Fibroblast of lung (primary cell): ENCODE measurements at places on chromosomes 6 and 20. TPM values are rescaled to one million over a fixed set of nuclear protein-coding genes. Genes with fewer than 3 reads are reported as not detected.

- peak; percentile 9 for DNase-seq
These were observed 520 bp downstream of the SLC24A3 start for GRCh38 chr20:19212821-19213502.

DNA sequence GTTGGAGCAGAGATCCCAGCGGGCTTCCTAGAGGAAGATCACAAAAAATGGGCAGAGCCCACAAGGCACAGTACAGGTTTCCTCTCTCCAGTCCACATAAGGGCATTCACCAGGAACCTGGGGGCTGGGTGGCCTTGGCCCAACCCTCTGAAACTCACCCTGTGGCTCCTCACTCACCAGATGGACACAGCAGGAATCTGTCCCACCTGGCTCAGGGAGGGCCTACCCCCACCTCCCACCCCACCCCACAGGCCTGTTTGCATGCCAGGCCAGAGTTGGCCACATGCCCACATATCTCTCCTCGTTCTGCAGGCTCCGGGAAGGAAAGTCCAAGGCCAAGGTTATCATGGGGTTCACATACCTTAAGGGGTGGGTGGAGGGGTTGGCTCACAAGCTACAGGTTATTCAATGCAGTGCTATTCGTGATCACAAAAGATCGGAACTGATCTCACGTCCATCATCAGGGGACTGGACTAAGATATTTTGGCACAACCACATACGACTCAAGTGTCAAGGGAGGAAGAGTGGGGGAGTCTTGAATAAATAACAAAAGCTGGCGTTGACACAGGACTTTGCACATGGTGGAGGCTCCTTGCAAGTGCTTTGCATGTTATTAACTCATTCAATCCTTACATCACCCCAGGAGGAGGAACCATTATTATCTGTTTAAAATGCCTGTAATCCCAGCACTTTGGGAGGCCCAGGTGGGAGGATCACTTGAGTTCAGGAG is 13.0 kb downstream of the RIPOR3 start:
- peak; percentile 43 for DNase-seq

- DNase-seq = no peak
These were observed 56.4 kb upstream of the TTPAL start for GRCh38 chr20:44419131-44419844.

GRCh38 chr6:108742041-108742440 is 106.2 kb upstream of the ARMC2 start:
- no peak for DNase-seq

- no peak for DNase-seq
These were observed 88.3 kb upstream of the SLC22A23 start for GRCh38 chr6:3545156-3545555.

- DNase-seq = peak; percentile 55
These were observed 803 bp upstream of the ADGRG6 start for GRCh38 chr6:142300758-142301650.

- DNase-seq = no peak
These were observed 37.2 kb downstream of the AFDN start for GRCh38 chr6:167863897-167864296.

GRCh38 chr20:63471981-63472831 is at the start of gene KCNQ2:
TSS of gene KCNQ2 (minus strand) at chr20:63472655. CDS start at chr20:63472463, 192 bp downstream.
- DNase-seq = no peak

- DNase-seq = no peak
These were observed 65.3 kb downstream of the ADGRG6 start for GRCh38 chr6:142367061-142367460.

DNA sequence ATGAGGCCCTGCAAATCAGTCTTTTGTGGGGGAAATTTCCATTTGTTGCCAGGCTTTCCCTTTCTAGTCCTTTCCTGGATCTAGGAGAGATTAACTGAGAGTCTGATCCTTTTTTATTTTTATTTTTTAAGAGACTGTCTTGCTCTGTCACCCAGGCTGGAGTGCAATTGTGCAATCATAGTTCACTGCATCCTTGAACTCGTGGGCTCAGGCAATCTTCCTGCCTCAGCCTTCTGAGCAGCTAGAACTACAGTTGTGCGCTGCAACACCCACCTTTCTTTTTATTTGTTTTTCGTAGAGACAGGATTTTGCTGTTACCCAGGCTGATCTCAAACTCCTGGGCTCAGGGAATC is 22.9 kb downstream of the OR2B2 start:
- DNase-seq = peak; percentile 11

DNA sequence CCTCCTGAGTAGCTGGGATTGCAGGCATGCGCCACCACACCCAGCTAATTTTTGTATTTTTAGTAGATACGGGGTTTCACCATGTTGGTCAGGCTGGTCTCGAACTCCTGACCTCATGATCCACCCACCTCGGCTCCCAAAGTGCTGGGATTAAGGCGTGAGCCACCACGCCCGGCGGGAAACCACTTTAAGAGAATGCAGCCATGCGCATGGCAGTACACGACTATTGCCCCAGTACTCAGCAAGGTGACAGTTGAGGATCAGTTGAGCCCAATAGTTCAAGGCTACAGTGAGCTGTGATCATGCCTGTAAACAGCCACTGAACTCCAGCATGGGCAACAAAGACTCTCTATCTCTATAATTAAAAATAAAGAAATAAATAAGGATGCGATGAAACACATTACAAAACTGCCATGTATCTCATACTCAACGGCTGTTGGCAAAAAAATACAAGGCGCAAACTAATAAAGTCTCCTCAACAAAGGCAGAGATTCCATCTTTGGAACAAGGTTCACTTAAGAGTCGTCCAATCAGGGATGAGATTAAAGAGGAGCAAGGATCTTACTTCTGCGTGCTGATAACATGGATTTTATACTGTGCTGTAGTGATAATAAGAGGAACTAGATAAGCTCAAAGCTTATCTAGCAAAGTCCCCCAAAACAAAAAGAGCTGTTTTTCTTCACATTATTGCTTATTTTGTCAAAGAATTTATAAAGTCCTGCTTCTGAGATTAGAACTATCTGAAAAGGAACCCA is 51.1 kb downstream of the STAU1 start:
- DNase-seq = no peak

- peak; percentile 72 for DNase-seq
These were observed 6.7 kb downstream of the MCUR1 start for GRCh38 chr6:13807696-13808095.

DNA sequence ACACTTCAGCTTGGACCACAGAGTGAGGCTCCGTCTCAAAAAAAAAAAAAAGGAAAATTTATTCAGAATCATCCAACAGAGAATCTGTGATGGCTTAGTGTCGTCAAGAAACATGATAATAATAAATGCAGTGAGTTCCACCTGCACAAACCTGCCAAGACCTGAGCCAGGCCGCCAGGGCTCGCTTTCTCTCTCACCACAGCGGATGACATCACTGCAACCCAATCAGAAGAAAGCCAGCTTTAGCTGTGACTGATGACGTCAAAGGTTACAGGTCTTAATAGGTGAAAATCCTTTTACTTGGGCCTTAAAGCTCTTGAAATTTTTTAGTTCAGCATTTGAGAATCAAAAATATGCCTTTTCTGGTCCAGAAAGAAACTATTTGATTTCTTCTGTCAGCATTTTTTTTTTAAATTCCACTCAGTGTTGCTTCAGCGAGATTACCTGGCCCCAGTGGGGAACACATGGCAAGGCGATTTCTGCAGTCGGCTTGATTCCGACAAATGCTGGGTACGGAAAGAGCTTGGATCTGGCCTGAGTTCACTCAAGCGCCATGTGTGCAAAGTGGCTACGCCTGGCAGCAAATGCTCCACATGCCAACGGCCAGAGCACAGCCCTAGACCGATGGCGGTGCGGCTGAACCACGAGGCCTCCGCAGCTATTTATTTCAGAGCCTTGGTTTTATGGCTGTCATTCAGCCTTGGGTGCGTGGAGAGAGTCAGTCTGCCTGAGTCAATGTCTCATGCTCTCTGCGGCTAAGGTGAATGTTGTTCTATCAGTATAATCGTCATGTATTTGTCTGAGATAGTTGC is 105.7 kb upstream of the QKI start:
- DNase-seq = no peak

DNA sequence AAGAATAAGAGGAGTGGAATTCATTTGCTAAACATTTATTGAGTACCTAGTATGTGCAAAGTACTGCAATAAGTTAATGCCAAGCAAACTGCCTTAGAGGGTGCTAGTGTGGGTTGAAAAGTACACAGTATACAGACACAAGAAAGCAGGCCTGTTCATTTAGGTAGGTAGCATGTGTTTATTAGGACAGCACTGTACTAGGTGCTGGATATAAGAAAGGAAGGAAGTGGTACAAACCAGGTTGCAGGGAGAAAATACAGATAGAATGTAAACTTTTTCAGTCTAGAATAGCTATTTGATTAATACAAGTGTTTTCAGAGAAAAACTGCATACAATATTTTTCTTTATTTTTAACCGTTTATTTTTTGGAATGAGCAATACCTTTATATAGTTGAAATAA is 68.1 kb downstream of the PHF20 start:
- no peak for DNase-seq

DNA sequence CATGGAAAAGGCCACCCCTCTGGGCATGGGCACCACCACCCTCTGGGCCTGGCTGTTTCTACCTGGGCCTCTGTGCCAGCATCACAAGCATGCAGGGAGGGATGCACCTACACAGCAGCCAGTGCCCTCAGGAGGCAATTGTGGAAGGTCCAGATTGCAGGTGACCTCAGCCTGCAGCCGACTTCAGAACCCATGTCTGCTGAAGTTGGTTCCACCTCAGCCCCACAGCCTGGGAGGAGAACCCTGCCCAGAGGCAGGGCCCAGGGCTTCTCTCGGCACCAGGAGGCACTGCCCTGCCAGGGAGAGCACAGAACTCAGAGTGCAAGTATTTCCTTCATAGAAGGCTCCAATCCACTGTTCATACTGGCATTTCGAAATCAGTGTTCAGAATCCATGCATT is 149.8 kb downstream of the TTLL2 start:
- no peak for DNase-seq

DNA sequence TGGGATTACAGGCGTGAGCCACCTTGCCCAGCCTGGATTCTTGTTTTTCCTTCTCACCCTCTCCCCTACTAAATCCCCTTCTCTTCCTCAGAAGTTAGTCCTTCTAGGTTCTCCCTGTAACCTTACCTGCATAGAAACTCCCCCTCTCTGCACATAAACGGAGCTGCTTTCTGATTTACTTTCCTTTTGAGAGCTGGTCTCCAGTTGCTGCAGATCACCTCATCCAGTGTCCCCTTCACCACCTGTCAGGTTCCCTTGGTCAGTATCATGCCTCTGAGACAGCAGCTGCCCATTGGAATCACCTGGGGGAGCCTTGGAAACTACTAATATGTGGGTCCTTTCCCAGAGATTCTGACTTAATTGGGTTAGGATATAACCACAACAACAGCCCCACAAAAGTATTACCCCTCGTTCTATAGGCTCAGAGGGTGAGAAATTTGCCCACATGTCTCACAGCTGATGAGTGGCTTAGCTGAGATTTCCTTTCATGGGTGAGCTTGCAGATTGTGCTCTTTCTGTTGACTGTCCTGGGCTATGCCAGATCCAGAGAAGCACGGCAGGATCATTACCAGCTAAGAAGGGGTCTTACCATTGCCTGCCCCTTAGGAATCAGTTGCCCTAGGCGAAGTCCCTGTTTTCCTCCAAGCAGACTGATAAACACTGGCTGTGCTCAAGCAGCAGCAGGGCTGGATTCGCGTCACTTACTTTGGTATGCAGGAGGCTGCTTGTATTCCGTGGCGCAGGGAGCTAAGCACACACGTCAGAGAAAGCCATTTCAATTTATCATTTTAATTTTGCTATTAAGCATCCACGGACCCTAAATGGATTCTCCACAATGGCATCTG is 51.3 kb downstream of the AKAP12 start:
- DNase-seq = peak; percentile 94

- DNase-seq = no peak
These were observed 1.8 kb downstream of the SNRNP48 start for GRCh38 chr6:7591770-7592169.

DNA sequence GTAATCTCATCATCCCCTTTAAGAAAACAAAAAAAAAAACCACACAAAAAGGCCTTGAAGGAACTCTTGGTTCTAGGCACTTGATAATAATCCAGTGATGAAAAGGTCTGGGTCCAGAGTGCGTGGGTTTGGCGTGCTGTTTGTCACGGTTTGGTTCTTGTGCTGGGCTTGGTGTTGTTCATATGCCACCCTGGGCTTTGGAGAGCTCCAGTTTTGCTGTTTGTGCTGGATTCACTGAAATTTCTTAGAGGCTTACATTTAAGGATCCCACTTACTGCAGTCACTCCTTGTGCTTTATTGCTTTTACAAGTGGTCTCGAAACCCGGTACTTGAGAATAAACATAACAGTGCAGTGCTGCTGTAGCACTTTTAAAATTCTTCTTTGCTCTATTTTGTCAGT is 68.8 kb upstream of the XRN2 start:
- no peak for DNase-seq

DNA sequence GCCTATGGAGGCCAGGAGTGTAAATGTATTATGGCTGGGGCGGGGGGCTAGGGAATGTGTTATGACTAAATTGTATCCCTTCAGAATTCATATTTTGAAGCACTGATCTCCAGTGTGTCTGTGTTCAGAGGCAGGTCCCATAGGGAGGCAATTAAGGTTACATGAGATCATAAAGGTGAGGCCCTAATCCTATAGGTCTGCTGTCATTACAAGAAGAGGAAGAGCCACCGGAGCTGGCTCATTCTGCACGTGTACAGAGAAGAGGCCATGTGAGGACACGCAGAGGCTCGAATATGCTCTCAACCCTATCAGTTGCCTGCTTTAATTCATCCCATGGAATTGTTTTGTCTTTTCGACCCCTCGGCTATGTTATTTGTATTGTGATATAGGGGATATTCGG is 76.9 kb downstream of the VTA1 start:
- DNase-seq = no peak

- no peak for DNase-seq
These were observed 124.2 kb downstream of the GRM4 start for GRCh38 chr6:34021554-34022190.

DNA sequence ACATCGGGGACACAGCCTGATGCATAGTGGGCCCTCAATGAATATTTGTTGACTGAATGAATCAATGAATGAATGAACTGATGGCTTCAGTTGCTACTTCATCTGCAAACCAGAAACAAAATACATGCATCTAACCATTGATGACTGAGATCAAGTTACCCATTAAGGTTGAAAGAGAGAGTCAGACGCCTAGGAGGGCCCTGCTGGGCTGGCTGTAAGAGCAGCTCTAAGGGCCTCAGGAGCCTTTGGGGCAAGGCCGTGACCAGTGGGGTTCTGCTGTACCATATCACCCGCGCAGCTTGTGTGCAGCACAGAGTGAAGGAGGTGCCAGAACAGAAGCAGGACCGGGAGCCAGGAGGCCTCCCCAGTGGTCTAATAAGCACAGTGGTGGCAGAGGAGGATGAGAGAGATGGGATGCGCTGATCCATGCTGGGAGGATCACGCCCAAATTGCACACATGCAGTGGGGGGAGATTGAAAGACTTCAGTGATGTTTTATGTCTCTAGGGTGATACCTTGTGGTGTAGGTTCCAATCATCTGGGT is 96.1 kb upstream of the KCNG1 start:
- no peak for DNase-seq

The ARFGEF3 gene
- polyA plus RNA-seq = 0.14 and 0.23 TPM in 2 replicates

The SMLR1 gene
- not detected in 2 replicates for polyA plus RNA-seq
